Breast epithelium (tissue), 4 donors: ENCODE measurements at places on chromosomes 5 and 9.

- DNase-seq = no peak
Observed at GRCh38 chr5:146947181-146947941, 68.8 kb upstream of the PPP2R2B start.

DNA sequence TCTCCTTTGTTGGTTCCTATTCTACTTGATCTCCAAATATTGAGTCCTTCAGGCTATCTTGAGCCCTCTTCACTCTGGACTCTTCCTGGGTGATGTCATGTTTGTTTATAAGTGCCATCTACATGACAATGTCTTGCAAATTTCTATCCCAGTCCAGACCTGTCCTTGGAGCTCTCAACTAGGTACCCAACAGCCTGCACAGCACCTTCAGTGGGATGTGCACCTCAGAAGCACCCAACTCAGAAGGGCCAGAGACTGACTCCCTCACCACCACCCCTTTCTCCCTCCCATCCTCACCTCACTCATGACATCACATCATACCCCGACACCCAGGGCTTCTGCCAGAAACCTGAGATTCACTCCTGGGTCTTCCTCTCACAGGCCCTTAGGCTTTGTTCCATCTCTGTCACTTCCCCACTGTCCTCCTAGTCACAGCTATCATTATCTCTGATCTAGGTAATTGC lies 14.4 kb downstream of the TXN start:
- no peak for DNase-seq

DNA sequence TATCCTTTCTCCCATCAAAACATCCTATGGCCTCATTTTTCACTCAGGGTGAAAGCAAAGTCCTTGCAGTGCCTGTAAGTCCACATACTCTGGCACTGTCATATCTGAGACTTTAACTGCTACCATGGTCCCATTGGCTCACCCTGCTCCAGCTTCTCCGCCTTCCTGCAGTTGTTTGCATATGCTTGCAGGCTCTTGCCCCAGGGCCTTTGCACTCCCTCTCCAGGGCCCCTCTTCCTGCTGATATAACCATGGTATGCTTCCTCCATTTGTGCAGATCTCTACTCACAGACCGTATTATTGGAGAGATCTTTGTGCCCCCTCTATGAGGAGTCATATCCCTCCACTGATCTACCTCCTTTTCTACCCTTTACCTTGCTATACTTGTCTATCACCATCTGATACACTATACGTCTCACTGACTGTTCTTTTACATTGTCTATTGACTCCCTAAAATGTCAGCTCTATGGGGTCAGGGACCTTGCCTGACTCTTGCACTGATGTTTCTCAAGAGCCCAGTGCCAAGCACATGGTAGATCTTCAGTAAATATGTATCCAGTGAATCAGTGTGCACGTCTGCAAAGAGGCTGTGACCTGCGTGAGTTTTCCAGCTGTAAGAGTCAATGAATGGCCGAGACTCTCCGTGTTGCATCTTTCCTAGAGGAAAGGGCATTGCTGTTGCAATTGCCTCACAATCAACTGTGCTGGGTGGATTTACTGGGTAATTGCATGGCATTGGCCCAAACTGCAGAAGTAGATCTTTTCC lies 81.7 kb upstream of the CPEB4 start:
- DNase-seq = no peak

DNA sequence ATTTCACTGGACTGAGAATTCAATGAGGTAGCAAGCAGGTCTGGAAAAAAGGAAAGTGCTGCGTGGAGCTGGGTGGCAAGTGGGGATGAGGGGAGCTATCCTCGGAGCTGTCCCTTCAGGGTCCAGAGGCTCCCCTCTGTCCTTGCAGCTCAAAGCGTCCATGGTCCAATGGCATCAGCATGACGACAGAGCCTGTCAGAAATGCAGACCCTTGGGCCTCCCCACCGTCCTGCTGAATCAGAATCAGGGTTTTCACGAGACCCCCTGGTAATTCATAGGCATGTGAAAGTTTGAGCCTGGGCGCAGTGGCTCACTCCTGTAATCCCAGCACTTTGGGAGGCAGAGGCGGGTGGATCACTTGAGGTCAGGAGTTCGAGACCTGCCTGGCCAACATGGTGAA lies 5.5 kb downstream of the HIGD2A start:
- DNase-seq = no peak

DNA sequence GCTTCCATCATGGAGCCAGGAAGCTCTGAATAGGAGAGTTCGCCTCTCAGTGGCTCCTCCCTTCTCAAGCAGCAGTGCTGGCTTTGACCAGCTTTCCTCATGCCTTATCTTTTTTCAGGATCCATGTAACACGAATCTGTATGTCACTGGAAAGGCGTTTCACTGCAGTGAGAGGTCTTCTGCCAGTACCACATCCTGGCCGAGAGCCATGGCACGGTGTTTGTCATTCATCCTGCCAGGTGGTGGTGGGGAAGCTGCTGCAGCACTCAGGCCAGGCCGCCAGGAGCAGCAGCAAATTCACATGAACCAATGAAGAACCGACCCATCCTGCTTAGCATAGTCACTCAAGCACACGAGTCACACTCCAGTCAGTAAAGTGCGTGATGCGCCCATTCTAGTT lies 179.0 kb downstream of the FANCC start:
- DNase-seq = no peak

DNA sequence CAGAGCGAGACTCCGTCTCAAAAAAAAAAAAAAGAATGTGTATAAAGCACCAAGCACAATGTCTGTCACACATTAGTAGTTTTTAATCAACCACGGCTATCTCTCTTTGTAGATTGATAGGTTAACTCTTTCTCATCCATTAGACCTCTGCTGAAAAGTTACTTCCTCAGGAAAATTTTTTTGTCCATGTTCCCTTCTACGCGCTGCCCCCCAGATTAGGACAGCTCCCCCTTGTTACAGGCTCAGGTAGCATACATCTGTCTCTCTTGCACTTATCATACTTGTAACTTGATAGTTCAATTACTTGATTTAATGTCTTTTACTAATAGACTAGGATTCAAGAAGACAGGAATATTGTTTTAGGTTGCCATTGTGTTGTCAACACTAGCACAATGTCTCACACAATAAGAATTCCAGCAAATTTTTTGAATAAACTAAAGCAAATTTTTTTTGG lies 1.5 kb downstream of the SPDL1 start:
- DNase-seq = no peak

- DNase-seq = no peak
Observed at GRCh38 chr9:38229104-38229500, 160.1 kb upstream of the SHB start.

GRCh38 chr9:78830301-78830700 lies 533.4 kb downstream of the PSAT1 start:
- no peak for DNase-seq

GRCh38 chr5:148397968-148398595 lies 14.3 kb downstream of the FBXO38 start:
- DNase-seq = no peak

- DNase-seq = no peak
Observed at GRCh38 chr5:103451261-103451660, 111.3 kb downstream of the NUDT12 start.

- DNase-seq = no peak
Observed at GRCh38 chr9:89277454-89277853, 33.5 kb upstream of the CKS2 start.

DNA sequence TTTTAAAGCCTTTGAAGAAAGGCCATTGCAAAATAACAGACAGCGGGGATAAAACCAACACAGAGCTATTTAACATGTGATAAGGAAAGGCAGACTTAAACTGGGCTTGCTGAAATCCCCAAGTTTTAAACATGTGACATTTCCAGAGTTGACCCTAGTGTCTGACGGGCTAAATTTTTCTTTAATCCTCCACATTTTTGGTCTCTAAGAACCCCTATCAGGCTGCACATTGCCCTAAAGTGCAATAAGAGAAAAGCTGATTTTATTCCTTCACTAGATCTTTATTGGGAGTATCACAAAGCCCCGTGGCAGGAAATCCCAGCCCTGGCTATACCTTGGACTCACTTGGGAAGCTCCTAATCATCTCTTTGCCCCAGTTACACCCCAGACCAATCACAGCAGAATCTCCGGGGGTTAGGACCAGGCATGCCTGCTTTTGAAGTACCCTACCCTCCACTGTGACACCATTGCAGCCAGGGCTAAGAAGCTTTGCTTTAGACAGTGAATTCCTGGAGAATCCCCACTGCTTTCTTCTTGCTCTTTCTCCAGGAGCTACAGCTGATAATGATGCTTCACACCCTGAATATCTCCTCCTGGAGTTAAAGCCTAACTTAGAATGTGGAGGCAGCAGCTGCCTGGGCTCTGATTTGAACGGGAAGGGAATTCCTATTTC lies 20.1 kb upstream of the COL15A1 start:
- no peak for DNase-seq

- no peak for DNase-seq
Observed at GRCh38 chr5:148774313-148774712, 52.1 kb upstream of the ADRB2 start.

- peak; percentile 9 for DNase-seq
Observed at GRCh38 chr9:89879276-89879675, 274.5 kb downstream of the GADD45G start.
